ENCODE measurements at places on chromosomes 6 and 20.

GRCh38 chr6:147390909-147391536 is 117.5 kb upstream of the SAMD5 start:
- DNase-seq = no peak

DNA sequence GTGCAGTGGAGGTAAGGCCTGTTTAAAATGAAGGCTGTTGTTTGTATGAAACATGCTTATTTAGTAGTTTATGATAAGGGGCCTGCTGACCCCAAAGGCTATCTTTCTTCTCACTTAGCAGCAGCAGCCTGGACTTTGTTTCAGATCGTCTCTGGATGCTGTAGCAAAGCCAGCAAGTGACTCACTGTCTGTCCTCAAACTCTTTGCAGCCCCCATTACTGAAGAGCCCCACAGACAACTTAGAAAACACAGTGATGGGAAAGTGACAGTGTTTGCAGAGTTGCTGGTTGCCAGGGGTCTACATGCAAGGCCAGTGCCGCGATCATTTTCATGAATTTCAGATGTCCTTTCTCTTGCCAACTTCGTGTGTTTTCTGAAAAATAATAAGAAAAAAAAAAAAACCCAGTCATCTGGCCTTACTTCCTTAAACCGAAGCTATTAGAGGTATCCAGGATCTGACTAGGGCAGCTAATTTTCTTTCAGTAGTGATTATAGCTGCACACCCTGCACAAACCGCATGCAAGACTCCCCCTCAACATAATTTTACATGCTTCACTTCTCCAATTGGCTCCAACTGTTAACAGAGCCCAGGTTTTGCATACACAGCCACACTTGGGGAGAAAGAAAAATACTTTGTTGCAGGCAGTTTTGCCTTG is 11.6 kb upstream of the F13A1 start:
- no peak for DNase-seq

DNA sequence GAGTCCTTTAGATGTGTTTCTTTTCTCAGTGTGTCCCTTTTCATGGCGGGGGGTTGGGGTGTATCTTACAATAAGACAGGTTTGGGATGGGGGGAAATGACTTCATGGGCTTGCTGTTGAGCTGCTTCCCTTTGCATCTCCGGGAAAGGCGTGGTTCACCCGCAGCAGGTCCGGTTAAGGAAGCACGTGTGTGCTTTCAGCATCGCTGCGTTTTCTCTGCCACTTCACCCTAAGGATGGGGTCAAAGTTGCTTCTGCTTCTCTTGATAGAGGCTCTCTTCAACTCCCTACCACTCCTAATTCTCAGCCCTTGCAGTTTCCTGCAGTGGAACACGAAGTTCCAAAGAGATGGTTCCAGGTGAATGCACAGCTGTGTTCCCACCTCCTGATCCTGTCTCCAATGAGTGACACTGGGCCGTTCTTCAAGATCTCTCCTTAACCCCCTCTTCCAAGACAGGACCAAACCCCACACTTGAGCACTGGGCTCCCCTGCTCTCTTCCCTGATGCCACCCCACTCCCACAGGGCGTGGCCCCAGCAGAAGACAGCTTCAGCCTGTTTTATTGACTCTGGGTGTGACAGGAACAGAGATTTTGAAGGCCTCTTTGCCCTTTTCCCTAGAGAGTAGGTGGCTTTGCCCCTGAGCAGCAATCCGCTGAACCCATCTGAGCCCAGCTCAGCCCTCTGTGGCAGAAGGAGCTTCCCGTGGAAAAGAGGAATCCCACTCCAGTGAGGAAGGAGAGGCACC is 85.2 kb downstream of the PLEKHG1 start:
- peak; percentile 70 for DNase-seq

DNA sequence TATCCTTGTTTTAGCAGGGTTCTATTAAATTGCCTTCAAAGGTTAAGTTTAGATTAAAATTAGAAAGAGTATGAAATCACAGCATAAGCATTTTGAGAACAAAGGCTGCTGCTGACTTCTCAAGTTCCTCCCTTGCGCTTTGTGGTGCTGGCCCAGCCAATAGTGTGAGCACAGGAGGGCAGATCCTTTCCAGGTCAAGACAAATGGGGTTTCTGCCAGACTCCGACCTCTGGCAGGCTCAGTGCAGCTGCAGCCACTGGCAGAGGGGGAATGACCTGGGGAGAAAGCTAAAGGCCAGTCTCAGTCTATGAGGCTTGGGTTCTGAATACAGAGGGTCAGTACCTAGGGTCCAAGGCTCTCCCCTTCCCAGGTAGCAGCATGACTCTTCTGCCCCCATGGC is 27.0 kb downstream of the CLIC5 start:
- no peak for DNase-seq

DNA sequence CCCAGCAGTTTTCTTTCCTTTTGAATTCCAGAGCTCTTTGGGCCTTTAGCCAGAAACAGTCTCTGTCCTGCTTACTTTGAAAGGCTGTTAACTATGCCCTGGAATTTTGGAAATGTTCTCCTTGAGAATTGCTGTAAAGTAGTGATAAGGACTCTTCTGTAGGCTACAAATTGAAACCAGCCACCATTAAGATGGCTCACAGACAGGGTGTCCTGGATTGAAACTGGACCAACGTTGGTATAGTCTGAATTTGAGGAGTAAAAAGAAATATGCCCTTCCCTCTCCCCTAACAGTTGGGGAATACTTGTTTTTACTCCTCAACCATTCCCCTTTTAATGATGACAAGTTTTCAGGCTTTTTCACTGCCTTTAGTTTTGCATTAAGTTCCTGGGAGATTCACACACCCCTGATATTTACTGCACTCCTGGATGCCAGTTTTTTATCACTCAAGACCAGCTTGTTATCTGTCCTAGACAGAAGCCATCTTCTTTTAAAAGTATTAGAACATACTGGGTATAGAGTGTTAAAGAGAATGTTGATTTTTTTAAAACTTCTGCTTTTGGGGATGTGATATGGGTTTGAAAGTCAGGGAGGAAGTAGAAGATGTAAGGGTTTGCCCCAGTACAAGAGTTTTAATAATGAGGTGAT is 21.9 kb downstream of the TOP1 start:
- no peak for DNase-seq

DNA sequence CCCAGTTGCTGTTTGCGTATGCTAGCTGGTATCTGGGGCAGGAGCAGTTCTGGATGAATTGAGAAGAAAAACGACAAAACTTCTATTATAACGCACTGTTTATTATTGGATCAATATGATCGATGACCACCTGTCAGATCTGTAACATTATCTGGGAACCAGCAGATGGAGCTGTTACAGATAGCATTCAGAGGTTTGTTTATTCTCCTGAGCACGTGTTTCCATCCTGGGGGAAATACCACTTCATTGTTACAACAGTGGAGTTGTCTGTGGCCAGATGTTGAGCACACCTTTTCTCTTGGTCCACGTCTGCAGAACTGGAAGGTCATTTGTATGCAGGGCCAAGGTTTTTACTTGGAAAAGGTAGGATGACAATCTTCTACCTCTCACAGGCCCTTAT is 16.0 kb upstream of the NKX2-2 start:
- peak; percentile 38 for DNase-seq

Data from CD4-positive, alpha-beta T cell treated with Interferon alpha-2 for 1 hour (primary cell).